Uterus (tissue), 4 donors: ENCODE measurements at places on chromosomes 2 and 18. TPM values are rescaled to one million over a fixed set of nuclear protein-coding genes. Genes with fewer than 3 reads are reported as not detected.

GRCh38 chr2:105237045-105237765 lies 4.3 kb upstream of the GPR45 start:
- no peak for DNase-seq
- no peaks in the 10 kb centered on the region for H3K36me3 ChIP-seq
- H3K27me3 ChIP-seq, result no peaks in the 10 kb centered on the region
- no peak overlapping the region for H3K27ac ChIP-seq
- H3K4me1 ChIP-seq, result no peaks in the 10 kb centered on the region

DNA sequence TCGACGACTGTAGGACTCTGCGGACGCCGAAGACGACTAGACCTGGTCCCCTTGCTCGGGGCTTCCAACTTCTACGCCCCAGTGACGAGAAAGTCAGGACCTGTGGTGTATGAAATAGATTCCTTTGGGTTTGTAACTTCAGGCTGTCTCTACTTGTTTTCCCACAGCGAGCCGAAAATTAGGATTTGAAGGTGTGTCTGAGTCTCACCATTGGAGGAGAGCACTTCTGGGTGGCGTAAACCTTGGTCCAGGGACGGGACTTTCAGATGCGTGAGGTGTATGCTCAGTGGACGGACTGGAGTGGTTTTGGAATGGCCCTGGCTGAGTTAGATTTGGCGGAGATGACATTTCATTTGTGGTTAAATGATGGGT lies 1.3 kb downstream of the BIRC6 start:
- peak overlapping the region; percentile 95 for H3K27ac ChIP-seq
- peak overlapping the region; percentile 77 for H3K4me3 ChIP-seq
- no peak for DNase-seq
- peaks cover 8% of the 10 kb centered on the region for H3K4me1 ChIP-seq

- H3K36me3 ChIP-seq, result no peaks in the 10 kb centered on the region
- no peak overlapping the region for H3K27ac ChIP-seq
- H3K27me3 ChIP-seq, result no peaks in the 10 kb centered on the region
Measured at GRCh38 chr18:46408334-46408987, 248.6 kb downstream of the LOXHD1 start.

- DNase-seq, result no peak
- H3K4me3 ChIP-seq, result no peak overlapping the region
- no peaks in the 10 kb centered on the region for H3K4me1 ChIP-seq
- no peak overlapping the region for H3K27ac ChIP-seq
- no peaks in the 10 kb centered on the region for H3K27me3 ChIP-seq
Measured at GRCh38 chr2:206700156-206700555, 18.0 kb downstream of the DYTN start.

- H3K4me1 ChIP-seq, result no peaks in the 10 kb centered on the region
- no peak overlapping the region for H3K4me3 ChIP-seq
- no peak for DNase-seq
- H3K27me3 ChIP-seq, result no peaks in the 10 kb centered on the region
Measured at GRCh38 chr2:100235098-100235497, 87.2 kb downstream of the LONRF2 start.

GRCh38 chr18:23971666-23972230 lies 42.8 kb upstream of the TTC39C start:
- H3K27me3 ChIP-seq, result no peaks in the 10 kb centered on the region
- no peaks in the 10 kb centered on the region for H3K4me1 ChIP-seq
- no peak overlapping the region for H3K4me3 ChIP-seq
- DNase-seq, result no peak

DNA sequence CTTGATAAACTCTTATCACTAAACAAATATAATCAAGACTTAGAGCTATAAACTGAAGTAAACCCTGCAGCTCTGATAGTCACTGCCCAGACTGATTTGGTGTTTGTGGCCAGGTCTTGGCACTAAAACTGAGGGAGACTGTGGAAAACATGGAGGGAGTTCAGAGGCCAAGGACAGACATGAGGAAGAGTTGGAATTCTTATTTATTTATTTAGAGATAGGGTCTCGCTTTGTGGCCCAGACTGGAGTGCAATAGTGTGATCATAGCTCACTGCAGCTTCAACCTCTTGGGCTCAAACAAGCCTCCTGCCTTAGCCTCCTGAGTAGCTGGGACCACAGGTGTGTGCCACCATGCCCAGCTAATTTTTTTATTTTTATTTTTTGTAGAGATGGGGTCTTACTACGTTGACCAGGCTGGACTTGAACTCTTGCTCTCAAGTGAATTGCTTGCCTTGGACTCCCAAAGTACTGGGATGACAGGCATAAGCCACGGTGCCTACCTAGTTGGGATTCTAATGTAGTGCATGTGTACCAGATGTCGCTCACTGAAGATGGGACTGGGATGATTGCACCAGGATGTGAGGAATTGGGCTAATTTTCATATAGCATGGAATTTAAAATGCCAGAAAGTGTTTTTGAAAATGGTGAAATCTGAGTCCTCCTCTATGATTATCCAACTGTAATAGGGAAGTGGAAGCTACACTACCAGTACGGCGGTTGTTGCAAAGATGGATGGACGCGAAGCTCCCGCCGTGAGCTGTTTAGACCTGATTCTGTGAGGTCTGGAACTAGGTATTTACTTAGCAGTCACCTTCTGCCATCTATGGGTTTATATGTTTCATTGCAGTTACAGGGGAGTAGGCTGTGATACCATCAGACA lies 52.7 kb upstream of the CTLA4 start:
- no peak overlapping the region for H3K4me3 ChIP-seq
- no peaks in the 10 kb centered on the region for H3K4me1 ChIP-seq
- DNase-seq, result peak; percentile 36
- peak overlapping the region; percentile 3 for H3K27ac ChIP-seq
- no peaks in the 10 kb centered on the region for H3K27me3 ChIP-seq

DNA sequence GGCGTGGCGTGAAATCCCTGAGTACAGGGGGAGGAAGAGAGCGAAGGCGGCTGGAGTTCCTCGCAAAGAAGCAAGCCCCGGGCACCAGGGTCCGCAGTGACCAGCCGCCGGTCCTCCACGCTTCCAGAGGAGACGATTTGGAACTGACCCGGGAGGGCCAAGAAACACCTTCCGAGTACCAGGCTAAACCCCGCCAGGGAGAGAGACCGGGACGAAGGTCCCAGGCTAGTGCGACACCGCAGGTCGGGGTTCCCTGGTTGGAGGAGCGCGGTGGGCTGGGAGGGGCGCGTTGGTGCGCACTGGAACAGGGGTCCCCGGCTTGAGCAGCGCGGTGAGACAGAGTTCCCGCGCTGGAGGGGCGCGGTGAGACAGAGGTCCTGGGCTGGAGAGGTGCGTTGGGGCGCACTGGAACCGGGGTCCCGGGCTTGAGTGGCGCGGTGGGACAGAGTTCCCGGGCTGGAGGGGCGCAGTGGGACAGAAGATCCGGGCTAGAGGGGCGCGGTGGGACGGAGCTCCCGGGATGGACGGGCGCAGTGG lies 901 bp downstream of the WDFY1 start:
- H3K36me3 ChIP-seq, result no peaks in the 10 kb centered on the region
- H3K4me3 ChIP-seq, result peak overlapping the region; percentile 91
- DNase-seq, result peak; percentile 23
- H3K4me1 ChIP-seq, result no peaks in the 10 kb centered on the region
- peak overlapping the region; percentile 90 for H3K27ac ChIP-seq

DNA sequence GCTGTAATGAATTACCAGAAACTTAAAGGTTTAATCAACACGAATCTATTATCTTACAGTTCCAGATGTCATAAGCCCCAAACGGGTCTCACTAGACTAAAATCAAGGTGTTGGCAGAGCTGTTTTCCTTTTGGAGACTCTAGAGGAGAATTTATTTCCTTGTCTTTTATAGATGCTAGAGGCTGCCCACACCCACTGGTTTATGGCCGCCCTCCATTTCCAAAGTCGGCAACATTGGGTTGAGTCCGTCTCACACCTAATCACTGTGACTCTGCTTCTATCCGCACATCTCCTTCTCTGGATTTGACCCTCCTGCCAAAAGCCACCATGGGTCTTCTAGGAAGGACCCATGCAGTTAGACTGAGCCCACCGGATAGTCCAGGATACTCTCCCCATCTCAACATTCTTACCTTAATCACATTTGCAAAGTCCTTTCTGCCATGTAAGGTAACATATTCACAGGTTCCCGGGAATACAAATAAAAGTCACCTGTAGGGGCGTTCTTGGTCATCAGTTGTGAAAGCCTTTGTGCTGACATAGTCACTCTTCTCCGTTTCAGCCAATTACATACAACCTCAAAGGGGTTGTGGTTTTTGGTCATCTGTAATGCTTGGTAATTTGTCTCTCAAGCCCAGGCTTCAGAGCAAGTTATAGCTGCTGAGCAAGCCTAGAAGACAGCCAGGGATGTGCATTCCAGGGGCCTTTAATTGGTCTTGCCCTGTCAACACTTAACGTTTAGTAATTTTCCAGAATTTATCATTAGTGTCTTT lies 179.4 kb downstream of the ANTXR1 start:
- no peaks in the 10 kb centered on the region for H3K36me3 ChIP-seq
- no peak overlapping the region for H3K27ac ChIP-seq
- H3K27me3 ChIP-seq, result no peaks in the 10 kb centered on the region
- H3K4me3 ChIP-seq, result no peak overlapping the region

GRCh38 chr2:60070196-60070595 lies 483.3 kb downstream of the BCL11A start:
- H3K36me3 ChIP-seq, result no peaks in the 10 kb centered on the region
- DNase-seq, result no peak
- H3K4me1 ChIP-seq, result no peaks in the 10 kb centered on the region
- no peak overlapping the region for H3K4me3 ChIP-seq
- no peak overlapping the region for H3K27ac ChIP-seq

DNA sequence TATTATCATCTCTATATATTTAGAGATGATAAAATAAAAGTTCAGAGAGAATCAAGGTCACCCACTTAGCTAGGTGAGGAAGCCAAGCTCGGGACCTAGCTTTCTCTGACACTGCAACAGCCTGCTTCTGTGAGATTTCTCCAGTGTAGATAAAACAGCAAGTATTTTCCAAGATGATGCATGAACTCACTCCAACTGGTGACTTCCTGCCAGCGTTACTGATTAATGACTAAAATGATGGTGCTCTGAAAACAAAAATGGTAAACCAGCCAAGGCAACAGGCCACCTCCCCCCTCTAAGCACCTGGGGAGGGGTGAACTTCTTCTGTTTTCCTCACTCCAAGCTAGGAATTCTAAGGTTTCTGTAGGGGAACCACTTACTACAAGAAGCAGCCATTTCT lies 510.2 kb upstream of the ID2 start:
- peak; percentile 40 for DNase-seq
- H3K4me1 ChIP-seq, result no peaks in the 10 kb centered on the region
- H3K27ac ChIP-seq, result peak overlapping the region; percentile 82
- no peak overlapping the region for H3K4me3 ChIP-seq
- H3K27me3 ChIP-seq, result no peaks in the 10 kb centered on the region
- H3K36me3 ChIP-seq, result no peaks in the 10 kb centered on the region

GRCh38 chr2:192059266-192059665 lies 135.5 kb downstream of the TMEFF2 start:
- H3K4me1 ChIP-seq, result no peaks in the 10 kb centered on the region
- H3K27me3 ChIP-seq, result no peaks in the 10 kb centered on the region
- H3K36me3 ChIP-seq, result no peaks in the 10 kb centered on the region

DNA sequence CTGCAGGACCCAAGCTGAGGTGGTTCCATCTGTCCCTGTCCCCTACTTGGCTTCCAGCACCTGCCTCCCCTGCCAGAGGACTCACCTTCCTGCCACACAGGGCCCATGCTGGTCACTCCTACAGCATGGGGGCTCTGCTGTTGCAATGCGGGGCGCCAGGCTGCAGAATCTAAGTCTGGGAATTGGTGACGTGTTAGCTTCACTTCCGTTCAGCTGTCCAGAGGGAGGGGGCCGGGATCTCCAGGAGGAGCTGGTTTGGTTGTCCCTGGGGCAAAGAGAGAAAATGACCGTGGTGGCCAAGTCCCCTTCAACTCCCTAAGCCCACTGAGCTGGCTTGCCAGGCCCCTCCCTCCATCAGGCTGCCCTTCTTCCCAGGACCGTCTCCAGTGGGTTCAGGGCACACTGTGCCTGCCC lies 69.5 kb downstream of the IL1R2 start:
- no peak for DNase-seq
- H3K4me1 ChIP-seq, result peaks cover 8% of the 10 kb centered on the region
- H3K4me3 ChIP-seq, result no peak overlapping the region
- no peak overlapping the region for H3K27ac ChIP-seq

- H3K27ac ChIP-seq, result no peak overlapping the region
- no peak overlapping the region for H3K4me3 ChIP-seq
- H3K4me1 ChIP-seq, result no peaks in the 10 kb centered on the region
Measured at GRCh38 chr2:135190799-135191198, 138.7 kb downstream of the RAB3GAP1 start.

- peaks cover 24% of the 10 kb centered on the region for H3K4me1 ChIP-seq
- no peaks in the 10 kb centered on the region for H3K27me3 ChIP-seq
- no peaks in the 10 kb centered on the region for H3K36me3 ChIP-seq
- no peak overlapping the region for H3K4me3 ChIP-seq
- peak overlapping the region; percentile 75 for H3K27ac ChIP-seq
- no peak for DNase-seq
Measured at GRCh38 chr18:76475450-76476194, 19.4 kb downstream of the ZNF516 start.

DNA sequence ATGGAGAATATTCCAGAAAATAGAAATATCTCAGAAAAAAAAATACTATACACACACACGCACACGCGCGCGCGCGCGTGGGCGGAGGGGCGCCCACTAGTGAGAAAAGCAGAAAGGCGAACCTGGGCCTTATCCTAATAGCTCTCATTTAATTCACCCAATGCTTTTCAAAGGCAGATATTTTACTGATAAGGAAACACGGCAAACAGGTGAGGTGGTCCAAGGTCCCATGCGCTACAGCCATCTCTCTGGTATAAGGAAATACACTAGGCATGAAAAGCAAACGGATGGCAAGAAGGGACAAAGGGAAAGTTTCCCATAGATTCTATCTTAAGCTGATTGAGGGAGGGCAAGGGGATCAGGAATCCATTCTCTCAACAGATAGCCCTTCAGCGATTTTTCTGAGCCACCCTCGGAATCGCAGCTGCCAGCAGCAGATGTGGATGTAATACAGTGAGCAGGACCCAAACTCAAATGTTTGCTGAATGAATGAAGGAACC lies 136.7 kb downstream of the TMEM247 start:
- peak overlapping the region; percentile 90 for H3K27ac ChIP-seq
- H3K4me1 ChIP-seq, result no peaks in the 10 kb centered on the region
- DNase-seq, result no peak
- H3K27me3 ChIP-seq, result no peaks in the 10 kb centered on the region
- H3K4me3 ChIP-seq, result peak overlapping the region; percentile 55

GRCh38 chr2:33118651-33119050 lies 171.9 kb downstream of the LTBP1 start:
- no peaks in the 10 kb centered on the region for H3K36me3 ChIP-seq
- no peak overlapping the region for H3K27ac ChIP-seq
- H3K27me3 ChIP-seq, result no peaks in the 10 kb centered on the region
- no peak for DNase-seq

- no peaks in the 10 kb centered on the region for H3K4me1 ChIP-seq
- no peak for DNase-seq
- H3K27me3 ChIP-seq, result no peaks in the 10 kb centered on the region
Measured at GRCh38 chr2:190367091-190367490, 23.7 kb downstream of the INPP1 start.

- H3K4me1 ChIP-seq, result peaks cover 5% of the 10 kb centered on the region
- no peaks in the 10 kb centered on the region for H3K36me3 ChIP-seq
- no peak overlapping the region for H3K27ac ChIP-seq
Measured at GRCh38 chr2:181077128-181077709, 96.8 kb downstream of the UBE2E3 start.

- H3K27ac ChIP-seq, result no peak overlapping the region
- H3K36me3 ChIP-seq, result no peaks in the 10 kb centered on the region
- no peak for DNase-seq
- no peaks in the 10 kb centered on the region for H3K4me1 ChIP-seq
- H3K4me3 ChIP-seq, result no peak overlapping the region
Measured at GRCh38 chr2:73021371-73022010, 50.0 kb downstream of the SFXN5 start.

ZAP70 gene
- total RNA-seq, result 6.4 TPM

SLC5A7 gene
- total RNA-seq, result 0.21 TPM

LRATD1 gene
- 14.1 TPM for total RNA-seq

ABCB11 gene
- not detected for total RNA-seq

ALMS1 gene
- 21.5 TPM for total RNA-seq

BBS5 gene
- 2.6 TPM for total RNA-seq
